ENCODE measurements at places on chromosomes 3 and 15.

- no peak for DNase-seq
Observed at GRCh38 chr3:123151251-123151705, 50.5 kb upstream of the SEC22A start.

- DNase-seq = no peak
Observed at GRCh38 chr3:25818335-25818734, 28.4 kb downstream of the OXSM start.

DNA sequence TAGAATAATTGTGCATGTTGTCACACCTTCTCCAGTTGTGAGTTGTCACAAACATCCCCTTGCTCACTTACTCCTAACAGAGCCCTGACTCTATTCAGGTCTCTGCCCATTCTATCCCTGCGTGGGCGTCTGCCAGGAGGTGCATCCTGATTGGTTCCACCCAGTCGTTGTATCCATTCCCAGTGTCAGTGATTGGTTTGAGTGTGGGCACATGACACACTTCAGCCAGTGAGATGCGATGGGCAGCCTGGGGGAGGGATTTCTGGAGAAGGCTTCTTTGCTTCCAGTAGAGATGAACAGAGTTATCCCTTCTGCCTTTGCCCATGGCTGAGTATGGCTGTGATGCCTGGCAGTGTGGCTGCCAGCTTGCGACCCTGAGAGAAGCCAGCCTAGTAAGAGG lies 18.7 kb downstream of the PXYLP1 start:
- DNase-seq = no peak

DNA sequence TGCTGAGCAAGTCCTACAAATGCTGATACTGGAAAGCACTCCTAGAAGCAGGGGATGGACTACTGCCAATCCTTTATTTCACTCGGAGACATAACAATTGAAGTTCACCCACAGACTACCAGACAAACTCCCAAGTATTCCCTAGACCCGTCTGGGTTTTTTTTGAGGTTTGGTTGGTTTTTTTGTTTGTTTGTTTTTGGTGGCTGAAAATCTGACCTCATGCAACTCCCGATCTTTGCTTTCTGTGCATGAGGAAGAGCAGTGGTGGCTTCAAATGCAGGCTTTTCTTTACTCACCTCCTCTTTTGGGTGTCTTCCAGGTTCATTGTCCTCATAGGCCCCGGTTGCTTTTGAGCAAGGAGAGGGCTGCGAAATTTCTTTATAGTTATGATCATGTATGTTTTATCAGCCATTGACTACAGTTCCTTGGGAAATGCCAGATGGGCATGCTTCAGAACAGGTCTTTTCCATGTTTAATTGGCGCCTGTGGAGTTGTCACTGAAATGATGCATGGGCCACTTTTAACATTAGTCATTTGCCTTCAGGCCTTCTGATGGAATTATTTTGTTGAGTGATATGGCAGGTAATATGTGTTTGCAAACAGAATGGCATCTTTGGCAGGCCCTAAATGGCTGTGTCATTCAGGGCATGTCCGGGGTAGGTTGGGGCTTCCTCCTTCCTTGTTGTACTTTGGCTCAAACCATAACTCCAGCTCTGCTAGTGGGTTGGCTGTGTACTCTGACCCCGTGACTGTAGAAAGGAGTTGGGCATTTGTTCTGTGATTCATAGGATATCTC lies 81.3 kb upstream of the ZBED2 start:
- DNase-seq = peak; percentile 99

GRCh38 chr3:31620656-31621055 lies 87.9 kb downstream of the STT3B start:
- peak; percentile 5 for DNase-seq

DNA sequence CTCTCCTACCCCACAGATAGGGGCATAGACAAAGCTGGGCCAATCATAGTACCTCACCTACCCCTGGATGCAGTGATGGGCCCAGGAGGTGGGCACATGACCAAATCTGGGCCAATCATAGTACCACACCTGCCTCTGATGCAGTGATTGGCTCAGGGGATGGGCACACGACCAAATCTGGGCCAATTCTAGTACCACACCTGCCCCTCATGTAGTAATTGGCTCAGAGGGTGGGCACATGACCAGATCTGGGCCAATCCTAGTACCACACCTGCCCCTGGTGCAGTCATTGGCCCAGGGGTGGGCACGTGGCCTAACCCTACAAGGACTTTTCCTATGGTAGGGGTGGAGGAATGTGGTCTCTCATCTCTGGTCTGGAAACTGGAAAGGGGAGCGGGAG lies 56.9 kb upstream of the MEF2A start:
- DNase-seq = no peak

DNA sequence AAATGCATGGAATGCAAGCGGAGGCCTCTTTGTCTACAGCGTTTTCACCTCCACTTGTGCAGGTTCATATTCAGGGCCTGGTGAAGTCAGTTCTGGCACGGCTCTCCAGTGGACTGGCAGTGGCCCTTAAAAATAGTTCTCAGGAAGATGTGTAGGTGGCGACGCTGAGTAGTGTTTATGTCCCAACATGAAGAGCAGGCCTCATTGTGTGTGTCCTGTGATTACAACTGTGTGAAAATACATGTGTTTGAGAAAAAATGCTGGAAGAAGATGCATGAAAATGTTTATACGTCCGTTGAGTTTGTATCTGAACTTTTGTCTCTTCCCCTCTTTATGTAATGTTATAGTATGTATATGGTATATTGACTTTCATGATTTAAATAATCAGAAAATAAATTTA lies 7.2 kb downstream of the LIPC start:
- peak; percentile 64 for DNase-seq

DNA sequence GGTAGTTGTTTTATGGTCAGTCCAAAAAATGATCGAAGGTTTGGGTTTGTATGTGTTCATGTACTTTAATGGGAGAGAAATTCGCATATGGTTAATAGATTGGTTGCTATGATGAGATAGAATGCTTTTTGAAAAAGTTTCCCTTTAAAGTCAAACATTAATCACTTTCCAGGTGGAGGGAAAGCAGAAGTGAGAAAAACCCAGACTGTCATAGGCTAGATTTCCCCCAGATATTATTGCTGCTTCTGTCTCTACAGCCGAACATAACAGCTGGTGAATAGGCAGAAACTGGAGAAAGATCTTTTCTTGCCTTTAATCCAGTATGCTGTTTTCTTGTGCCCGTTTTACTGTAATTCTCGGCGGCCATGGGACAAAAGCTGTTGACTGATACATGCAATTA lies 287.6 kb downstream of the SOX2 start:
- no peak for DNase-seq

DNA sequence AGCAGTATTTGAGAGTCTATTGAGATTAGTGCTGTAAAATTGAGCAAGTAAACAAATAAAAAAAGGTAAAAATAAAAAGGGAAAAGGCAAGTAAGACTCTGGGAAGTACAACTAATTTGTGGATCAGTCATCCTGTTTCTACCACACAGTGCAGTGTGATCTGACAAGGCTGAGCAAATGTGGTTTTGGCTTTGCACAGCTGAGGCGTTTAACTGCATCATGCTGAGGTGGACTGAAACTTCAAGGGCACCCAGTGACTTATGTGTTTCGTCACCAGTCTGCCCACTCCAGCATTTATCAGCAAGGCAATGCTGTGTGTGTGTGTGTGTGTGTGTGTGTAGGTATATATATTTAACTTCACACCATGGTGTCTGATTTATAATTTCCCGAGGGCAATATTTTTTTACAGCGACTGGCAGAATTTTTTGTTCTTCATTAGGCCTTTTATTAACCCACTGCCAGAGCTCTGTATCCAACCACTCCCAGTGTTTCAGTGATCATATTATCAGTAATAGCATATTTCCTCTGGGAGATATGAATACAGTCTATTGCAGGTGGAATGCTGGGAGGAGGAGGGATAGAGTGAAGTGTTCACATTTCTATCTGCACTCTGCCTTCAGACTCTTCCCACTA lies 131.5 kb upstream of the SATB1 start:
- DNase-seq = peak; percentile 7

DNA sequence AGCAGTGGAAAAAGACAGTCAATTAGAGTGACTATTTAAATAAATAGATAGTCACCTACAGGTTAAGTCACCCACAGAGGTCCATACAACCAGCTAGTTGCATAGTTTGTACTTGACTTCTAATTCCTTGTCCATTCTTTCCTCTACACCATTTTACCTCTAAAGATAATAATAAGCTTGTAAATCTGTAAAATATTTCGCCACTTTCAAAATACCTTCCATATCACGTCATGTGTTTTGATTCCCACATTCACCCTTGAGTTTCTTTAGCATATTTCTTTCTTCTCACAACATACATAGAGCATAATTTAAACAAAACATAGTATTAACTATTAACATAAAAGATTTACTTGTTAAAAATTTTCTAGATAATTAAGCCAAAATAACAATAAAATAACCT lies 689.6 kb downstream of the MECOM start:
- no peak for DNase-seq

DNA sequence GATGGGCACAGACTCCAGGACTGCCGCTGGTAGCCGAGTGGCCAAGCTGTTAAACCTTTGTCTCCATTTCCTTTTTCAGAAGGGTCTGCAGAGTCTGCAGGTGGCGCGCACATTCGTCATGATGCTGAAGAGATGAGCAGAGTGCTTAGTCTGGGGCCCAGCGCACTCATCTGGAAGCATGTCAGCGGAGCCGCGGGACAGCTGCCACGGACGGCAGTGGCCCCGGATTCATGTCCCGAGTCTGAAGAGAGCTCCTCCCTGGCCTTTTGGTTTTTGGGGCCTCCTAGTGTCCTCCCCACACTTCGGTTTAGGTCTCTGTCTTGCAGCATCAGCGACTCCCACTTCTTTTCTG lies 42.6 kb downstream of the KLHL25 start:
- DNase-seq = no peak

GRCh38 chr3:158976966-158977365 lies 175.1 kb downstream of the MFSD1 start:
- DNase-seq = no peak

DNA sequence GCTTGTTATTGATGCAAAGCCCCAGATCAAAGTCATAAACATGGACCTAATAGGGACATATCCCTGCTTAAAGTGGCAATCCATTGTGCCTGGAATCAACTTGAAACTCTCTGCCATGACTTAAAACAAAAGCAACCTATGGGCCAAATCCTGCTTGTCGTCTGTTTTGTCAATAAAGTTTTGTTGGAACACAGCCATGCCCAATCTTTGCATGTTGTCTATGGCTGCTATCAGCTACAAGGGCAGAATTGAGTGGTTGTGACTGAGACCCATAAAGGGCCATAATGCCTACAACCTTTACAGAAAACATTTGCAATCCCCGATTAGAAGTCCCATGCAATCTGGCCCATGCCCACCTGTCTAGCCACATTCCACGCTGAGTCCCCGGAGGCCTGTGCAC lies 235.4 kb downstream of the PLCL2 start:
- no peak for DNase-seq

GRCh38 chr3:50230794-50231125 lies 5.2 kb upstream of the GNAI2 start:
- no peak for DNase-seq

GRCh38 chr3:7332696-7333095 lies 471.8 kb downstream of the GRM7 start:
- no peak for DNase-seq

Data from epithelial cell of esophagus (primary cell).